Epithelial cell of prostate (primary cell): ENCODE measurements at places on chromosomes 5 and 9.

DNA sequence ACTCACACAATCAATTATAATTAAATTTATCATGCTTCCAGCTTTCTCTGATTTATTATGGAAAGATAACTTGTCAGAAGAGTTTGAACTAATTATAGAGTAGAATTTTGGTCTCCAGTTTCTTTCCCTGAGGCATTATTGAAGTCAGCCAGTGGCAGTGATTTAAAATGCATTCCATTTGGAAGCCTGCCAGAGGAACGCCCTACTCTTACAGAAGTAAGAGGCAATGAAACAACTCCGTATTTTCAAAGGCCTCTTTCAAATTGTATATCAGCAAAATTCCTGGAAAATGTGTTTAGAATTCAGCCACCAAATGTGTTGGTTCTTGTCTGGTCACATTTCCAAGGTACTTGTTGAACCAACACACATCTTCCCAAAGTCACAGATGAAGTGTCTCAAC lies 640.9 kb downstream of the SEMA5A start:
- peak; percentile 58 for DNase-seq

- DNase-seq: no peak
These were observed 136.4 kb downstream of the SAXO1 start for GRCh38 chr9:18896531-18897179.

DNA sequence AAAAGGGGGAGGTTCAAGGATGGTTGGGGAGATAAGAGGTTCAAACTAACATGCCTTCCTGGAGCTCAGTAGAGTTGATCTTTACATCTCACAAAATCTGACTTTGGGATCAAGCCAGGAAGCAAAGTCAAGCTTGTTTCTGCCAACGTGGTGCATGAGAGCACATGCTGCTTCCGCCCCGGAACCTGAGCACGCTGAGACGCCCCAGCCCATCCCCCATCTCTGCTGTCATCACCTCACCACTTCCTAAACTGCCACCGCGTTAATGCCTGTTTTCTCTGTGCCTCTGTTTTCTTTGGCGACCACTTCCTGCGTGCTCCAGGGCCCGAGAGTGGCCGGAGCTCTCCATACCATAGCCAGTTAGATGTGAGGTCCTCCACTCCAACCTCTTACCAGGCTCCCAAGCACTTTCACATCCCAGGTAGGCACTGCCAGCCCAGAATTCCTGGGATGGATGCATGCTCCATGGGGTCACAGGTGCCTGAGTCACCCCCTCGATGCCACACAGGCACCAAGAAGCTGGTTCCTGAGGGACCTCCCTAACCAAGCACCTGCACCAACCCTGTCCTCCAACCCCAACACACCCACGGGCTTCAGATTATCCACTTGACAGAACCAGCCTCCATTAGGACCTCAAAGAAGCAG lies 31.2 kb upstream of the AFAP1L1 start:
- DNase-seq: no peak

GRCh38 chr5:58871648-58872242 lies 288.9 kb downstream of the RAB3C start:
- no peak for DNase-seq

GRCh38 chr5:6652025-6652424 lies 18.8 kb downstream of the SRD5A1 start:
- DNase-seq: no peak

GRCh38 chr9:115126404-115126803 lies 8.4 kb upstream of the TNC start:
- DNase-seq: no peak

DNA sequence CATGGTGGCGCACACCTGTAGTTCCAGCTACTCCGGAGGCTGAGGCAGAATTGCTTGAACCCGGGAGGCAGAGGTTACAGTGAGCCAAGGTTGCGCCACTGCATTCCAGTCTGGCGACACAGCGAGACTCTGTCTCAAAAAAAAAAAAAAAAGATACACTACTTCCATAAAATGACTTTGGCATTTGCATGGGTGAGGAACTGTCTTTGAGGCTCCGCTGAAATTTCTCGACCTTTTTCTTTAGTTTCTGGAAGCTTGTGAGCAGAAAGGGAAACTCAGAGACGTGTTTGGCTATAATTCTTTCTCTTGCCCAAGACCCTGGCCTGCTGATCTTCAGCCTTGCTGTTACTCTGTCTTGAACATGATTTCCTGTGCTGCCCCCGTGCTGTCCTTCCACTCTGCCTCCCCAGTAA lies 37.3 kb downstream of the SPIN1 start:
- no peak for DNase-seq

GRCh38 chr9:122084026-122084675 lies 9.0 kb downstream of the TTLL11 start:
- DNase-seq: no peak

- DNase-seq: no peak
These were observed 98.7 kb downstream of the NMUR2 start for GRCh38 chr5:152306386-152306785.

DNA sequence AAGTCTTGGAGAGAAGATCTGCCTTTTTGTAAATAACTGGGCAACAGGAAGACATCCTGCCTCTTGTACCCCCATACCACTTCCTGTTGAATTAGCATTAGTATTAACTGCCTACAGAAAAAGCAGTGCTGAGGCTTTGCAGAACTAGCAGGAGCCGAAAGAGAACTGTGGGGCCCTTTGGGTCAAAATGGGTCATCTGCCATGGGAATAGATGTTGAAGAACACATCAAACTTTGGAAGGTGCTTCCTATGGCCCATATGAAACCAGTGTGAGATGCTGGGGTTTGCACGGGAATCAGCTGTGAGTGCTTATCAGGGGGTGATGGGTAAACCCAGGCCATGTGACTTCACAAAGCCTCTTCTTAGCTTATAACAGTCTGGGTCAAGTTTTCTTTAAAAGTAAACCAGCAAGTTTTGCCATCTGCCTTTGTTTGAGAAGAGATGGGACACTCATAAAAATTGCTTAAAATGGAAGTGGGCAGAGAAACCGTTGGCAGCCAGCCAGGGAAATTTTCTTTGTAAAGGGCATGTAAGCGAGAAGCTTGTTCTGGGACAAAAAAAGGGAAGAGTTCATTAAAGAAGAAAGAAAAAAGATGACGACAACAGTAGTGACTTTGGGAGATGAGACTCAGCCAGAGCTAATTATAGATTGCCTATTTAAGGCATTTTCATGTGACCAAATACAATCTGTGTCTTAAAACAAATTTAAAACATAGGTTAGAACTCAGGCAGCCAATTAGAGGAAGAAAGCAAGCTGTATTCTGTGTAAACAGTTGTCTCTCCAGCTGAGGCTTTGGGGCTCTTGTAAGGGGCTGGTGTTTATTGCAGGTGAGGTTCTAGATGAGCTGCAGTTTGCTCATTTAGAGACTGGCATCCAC lies 4.4 kb downstream of the SLC25A25 start:
- DNase-seq: no peak

- DNase-seq: no peak
These were observed 51.1 kb downstream of the C9orf152 start for GRCh38 chr9:110156902-110157301.

DNA sequence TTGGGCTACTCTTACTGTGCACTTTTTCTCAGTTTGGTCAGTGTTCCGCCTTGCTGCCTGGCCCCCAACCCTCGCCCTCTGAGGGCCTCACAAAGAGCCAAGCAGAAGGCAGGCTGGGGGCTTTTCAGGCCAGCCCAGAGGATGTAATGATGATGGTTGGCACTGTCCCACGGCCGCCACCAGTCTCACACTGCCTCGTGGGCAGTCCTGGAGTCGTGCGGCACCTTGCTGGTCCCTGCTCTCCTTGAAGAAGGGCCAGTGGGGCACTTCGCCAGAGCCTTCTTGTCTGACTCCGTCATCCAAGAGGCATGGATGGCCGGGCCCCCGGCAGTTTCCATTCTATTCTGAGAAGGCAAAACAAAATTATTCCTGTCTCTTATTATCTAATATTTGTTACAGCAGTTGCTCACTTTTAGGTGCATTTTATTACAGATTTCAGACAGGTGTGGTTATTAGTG lies 21.0 kb downstream of the TENT4A start:
- no peak for DNase-seq

GRCh38 chr9:137171149-137171900 lies 531 bp downstream of the TMEM210 start:
- DNase-seq: no peak

DNA sequence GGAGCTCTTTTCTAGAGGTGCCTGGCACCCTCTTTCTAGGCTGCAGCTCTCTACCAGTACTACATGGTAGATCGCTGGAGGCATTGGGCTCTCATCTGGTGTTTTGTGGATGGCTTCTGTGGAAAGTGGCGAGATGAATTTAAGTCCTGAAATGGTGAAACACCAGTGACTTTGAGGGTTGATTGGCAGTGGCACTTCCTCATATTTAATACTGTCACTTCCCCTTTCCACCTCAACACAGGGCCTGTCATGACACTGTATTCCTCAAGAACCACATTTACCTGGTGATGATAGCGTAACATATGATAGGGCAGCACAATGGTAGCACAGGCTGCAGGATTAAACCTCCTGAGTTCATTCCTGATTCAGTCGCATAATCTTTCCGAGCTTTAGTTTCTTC lies 132.1 kb downstream of the KDM4C start:
- no peak for DNase-seq

- DNase-seq: no peak
These were observed 238.7 kb downstream of the NFIB start for GRCh38 chr9:14075218-14075617.

- no peak for DNase-seq
These were observed 287.1 kb downstream of the SEC61B start for GRCh38 chr9:99509065-99509745.

DNA sequence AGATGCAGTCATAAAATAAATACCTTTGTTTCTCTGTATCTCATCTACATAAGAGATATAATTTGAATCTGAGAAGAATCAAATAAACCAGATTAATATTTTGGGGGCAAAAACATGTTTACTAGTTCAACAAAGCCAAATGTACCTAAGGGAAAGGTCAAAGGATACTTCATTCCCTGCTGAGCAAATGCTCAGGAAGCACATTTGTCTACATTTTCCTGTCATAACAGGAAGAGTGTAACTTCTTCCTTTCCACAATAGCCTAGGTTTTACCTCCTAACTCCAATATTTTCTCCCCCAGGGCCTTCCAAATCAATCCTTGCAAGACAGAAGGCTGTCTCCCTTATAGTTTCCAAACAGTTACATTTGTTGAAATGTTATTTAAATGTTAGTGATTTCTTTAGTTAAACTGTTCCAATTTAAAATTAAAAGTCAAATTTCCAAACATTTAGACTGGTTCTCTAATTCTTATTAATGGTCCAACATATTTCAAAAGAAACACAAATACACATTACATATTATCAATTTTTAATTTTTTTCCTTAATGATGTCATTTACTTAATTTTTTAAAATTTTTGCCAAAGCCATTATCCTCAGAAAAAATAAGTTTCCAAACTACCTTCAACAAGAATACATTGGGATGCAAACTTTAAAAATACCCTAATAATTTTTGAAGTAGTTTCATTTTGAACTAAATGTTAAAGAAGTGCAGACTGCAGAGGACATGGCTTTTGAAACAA lies 67.8 kb downstream of the MEF2C start:
- no peak for DNase-seq

- DNase-seq: no peak
These were observed 11.0 kb upstream of the IRX4 start for GRCh38 chr5:1893754-1894153.

DNA sequence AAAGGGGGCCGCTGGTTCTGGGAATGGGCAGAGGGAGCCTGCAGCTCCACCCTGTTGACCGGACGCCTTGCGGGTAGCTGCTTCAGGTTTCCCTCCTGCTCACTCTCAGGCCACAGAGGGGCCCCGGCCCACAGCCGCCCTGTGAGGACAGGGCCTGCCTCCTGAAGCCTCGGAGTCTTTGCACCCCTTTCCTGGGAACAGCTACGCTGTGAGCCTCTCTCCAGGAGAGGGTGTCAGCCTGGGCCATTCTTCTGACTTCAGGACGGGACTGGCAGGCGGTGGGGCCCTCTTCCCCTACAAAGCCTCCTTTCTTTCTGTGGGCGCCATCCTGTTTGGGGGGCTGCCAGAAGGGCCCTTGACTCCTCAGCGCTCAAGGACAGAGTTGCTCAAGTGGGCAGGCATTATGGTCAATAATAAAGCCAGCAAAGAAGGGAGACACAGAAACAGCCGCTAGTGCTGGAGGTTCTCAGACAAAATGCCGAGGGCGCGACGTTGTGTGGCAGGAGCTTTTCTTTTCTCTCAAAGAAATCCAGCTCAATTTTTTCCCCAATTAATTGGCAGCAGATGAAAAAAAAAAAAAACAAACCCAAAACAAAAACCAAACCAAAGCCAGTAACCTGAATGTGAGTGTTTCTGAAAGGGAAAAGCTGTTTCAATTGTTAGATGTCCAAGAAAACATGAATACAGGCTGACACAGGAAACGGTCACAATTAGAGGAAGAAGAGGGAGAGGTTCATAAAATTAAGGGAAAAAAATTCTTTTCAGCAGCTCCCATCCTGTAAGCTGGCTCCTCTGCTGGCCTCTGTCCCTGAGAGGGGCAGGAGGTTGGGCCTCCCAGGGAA lies 12.8 kb upstream of the SLC25A51 start:
- no peak for DNase-seq
